ENCODE measurements at places on chromosomes 16 and 17.

DNA sequence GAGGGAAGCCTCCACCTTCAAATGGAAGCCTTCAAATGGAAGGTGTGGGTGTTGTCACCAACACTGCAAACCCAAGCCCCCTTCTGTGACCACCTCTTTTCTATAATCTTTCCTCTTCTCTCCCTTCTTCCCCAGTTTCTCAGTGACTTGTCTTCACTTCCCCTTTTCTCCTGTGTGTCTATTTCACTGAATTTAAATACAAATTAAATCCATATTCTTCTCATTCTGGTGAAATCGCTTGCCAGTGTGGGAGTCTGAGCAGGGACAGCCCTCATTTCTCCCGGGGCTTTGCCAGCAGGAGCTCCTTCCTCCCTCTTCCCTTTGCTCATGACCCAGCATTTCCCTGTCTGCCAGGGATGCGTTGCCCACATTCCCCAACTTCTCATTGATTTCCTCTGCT lies 6.4 kb upstream of the ITGAX start:
- no peak for DNase-seq

GRCh38 chr17:67109111-67109510 lies 64.8 kb downstream of the CACNG1 start:
- DNase-seq: no peak

GRCh38 chr16:11788914-11789313 lies 8.1 kb downstream of the ZC3H7A start:
- DNase-seq: no peak

- no peak for DNase-seq
Observed at GRCh38 chr17:9350080-9350479, 225.5 kb downstream of the STX8 start.

DNA sequence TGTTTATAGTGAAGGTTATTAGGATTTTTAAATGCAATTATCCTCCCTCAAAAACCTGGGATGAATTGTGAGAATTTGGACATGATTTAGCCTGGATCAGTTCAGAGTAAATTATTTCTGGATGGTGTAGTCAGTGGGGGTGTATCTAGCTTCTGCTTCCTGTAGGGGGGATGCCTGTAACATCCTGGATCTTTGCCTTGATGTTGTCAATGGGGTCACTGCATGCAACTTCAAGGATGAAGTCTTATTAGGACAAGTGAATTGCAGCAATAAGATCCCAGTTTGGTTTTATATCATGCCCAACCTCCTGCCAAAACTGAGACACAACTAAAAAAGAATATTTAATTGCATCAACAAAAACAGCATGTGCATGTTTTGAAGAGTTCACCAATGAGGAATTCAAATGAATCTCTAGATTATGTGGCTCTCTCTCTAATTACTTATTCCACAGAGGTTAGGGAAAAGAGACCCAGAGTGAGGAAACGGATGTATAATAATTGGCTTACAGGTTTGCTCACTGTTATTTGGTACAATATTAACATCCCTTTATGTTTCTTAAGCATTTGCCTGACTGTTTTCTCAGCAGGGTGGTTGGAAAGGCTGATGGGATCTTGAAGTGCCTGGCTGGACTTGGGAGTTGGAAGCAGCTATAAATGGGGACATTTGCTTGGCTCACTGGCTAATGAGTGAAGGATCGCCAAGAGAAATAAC lies 159.8 kb downstream of the HS3ST3B1 start:
- DNase-seq: no peak
